Right ventricle myocardium superior (tissue), 1 donor: ENCODE measurements at places on chromosomes 12 and 14.

- no peak for DNase-seq
Observed at GRCh38 chr12:120761519-120761934, 35.9 kb downstream of the ACADS start.

- no peak for DNase-seq
Observed at GRCh38 chr14:29918981-29919380, 8.7 kb downstream of the PRKD1 start.

- no peak for DNase-seq
Observed at GRCh38 chr12:121390856-121391255, 9.1 kb upstream of the RNF34 start.

DNA sequence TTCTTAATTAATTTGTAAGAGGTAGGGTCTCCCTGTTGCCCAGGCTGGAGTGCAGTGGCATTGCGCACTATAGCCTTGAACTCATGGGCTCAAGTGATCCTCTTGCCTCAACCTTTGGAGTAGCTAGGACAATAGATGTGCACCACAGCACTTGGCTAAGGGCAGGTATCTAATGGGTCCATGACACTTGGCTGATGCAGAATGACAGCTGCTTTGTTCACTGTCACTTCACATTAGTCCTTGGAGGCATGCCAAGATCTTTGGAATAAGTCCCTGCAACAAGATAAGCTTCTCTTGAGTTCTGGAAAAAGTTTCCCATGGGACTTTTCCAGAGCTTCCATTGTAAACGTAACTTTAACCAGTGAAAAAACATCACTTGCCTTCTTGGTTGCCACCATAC, 23.4 kb downstream of the COQ6 start:
- no peak for DNase-seq

- DNase-seq = no peak
Observed at GRCh38 chr14:26939755-26940154, 341.9 kb upstream of the NOVA1 start.

DNA sequence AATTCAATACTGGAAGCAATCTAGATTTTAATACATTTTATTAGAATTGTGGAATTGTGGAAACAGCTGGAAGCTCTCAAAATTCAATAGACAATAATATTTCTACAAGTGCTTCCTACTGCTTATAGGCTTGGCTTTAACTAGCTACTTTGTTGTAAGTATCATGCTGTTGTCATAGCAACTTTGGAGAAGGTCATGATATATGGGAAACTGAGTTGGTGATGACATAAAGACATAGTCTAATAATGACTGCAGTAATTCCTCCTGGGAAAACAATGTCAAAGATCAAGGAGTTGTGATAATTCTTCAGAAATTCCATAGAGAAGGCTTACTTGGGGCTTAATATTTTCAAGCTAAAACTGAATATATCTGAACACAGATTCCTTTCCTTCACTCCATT, 266.6 kb downstream of the KIF21A start:
- DNase-seq = no peak

- DNase-seq = no peak
Observed at GRCh38 chr14:99955826-99956455, 109.3 kb upstream of the EVL start.

DNA sequence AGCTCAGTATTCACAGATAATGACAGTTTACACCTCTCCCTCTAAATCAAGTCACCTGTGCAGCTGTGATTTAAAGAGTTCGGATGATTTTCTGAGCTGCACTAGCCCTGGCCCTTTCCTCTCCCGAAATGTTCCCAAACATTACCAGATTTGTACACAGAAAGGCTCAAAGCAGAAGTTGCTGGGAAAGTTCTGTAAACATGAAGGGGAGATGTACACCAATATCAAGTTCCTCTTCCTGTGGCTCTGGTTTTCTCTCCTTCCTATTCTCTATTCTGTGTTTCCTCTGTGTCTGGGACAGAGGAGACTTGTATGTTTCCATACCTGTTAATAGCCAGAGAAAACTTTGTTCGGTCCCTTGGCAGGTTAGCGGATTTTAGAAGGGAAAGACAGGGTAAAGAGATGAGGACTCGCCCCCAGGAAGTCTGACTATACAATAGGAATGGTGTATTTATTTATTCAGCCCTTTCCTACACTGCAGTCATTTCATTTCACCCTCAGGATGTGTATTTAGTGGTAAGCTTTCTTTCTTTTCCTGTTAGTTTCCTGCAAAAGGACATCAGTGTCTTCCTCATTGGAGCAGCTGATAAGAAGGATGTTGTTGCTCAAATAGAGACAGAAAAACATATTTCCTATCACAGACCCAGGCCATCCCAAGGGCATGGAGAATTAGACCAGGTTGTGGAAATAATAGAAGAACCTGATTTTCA, 7.6 kb upstream of the NUMB start:
- DNase-seq = no peak

DNA sequence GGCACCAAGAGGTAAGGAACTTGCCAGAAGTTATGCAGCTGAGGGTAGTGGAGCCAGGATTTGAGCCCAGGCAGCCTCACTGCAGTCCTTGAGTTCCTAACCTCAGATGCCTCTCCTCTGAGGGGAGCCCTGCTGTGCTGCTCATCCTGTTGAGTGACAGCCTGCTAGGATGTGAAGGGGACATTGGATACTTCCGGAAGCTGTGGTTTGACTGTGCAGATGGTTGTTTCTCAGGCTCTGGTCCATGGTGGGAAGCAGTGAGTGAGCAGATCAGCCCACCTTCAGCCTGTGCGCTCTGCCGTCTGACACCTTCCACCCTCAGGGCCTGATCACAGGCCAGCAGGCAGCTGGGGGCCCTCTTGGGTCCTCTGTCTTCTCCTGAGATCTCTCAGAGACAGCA, 253.2 kb downstream of the CACNA1C start:
- DNase-seq = no peak

GRCh38 chr12:32298917-32299316, 100.4 kb upstream of the FGD4 start:
- DNase-seq = no peak

DNA sequence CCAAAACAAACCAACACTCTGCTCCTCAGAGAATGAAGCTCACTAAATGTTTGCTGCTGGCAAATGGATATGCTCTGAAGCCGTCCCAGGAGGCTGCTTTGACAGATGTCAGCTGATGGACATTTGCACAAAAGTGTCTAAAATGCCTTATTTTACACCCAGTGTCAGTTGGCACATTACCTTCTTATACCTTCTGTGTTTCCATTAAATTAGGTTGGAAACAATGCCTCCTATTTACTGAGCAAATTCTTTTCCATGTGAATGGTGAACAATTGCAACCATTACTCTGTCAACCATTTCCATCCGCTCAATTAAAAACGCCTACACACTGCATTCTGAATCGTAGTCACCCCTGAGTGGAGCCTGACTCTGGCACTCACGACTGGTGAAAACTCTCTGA, 1679.9 kb upstream of the FLRT2 start:
- DNase-seq = no peak

DNA sequence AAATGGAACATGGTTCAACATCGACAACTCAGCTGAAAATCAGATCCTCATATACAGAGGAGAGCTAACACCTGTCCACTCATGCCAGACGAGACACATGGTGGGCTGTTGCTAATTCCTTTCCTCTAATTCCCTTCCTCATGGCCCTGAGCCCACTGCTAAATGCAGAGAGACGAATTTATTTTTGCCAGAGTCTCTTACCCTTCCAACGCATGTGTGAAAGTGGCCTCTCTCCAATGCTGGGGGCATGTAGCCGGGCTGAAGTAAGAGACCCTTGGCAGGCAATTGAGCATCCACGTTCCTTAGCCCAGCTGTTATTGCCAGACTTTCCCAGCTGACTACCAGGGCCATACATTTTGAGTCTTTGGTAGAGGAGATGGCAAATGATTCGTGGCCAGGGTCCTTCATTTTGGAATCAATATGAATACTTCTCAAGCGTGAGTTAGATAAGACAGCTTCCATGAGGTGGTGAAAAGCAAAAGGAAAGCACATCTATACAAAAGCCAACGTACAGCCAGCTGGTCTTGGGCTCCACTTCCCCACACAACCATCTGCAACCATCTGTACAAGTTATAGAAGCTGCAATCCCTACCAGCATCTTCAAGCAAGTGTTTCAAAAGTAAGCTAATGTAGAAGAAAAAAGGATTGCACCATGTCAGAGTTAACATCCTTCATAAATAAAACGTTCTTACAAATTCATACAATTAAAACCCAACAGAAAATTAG, 28.6 kb downstream of the CORO1C start:
- DNase-seq = no peak

DNA sequence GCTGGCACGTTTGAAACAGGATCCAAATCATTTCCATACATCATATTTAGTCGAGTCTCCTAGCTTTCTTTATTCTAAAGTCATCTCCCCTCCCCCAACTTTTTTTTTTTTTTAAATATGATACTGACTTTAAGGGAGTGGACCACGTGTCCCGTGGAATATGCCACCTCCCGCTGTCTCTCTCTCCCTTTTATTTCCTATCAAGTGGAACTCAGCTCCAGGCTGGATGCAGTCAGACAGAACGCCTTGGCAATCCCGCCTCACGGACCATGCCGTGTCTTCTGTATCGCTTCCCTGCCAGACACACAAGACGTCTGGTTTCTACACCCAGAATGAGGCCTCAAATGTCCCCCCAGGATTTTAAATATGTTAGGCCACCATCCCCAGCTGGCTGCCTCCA, 21.2 kb downstream of the BCL7A start:
- no peak for DNase-seq

- DNase-seq = no peak
Observed at GRCh38 chr12:30095511-30095910, 311.8 kb upstream of the TMTC1 start.

DNA sequence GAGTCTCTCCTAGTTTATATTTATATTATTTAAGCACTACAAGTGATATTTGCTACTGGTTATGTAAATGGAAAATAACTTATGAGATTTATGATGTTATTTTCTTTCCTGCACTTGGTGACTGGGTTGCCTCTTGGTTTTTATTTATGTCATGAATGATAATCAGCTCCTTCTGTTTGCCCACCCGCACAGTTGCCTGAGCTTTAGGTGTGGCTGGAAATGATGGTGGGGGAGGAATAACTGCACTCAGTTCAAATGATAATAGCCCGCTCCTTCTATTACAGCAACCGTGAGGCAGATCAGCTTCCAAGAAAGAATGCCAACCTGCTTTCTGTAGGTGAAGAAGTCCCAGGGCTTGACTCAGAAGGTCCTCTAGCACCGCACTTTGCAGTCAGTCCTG, 190.2 kb upstream of the CAND1 start:
- no peak for DNase-seq

- no peak for DNase-seq
Observed at GRCh38 chr14:89283327-89284060, 133.5 kb downstream of the FOXN3 start.

DNA sequence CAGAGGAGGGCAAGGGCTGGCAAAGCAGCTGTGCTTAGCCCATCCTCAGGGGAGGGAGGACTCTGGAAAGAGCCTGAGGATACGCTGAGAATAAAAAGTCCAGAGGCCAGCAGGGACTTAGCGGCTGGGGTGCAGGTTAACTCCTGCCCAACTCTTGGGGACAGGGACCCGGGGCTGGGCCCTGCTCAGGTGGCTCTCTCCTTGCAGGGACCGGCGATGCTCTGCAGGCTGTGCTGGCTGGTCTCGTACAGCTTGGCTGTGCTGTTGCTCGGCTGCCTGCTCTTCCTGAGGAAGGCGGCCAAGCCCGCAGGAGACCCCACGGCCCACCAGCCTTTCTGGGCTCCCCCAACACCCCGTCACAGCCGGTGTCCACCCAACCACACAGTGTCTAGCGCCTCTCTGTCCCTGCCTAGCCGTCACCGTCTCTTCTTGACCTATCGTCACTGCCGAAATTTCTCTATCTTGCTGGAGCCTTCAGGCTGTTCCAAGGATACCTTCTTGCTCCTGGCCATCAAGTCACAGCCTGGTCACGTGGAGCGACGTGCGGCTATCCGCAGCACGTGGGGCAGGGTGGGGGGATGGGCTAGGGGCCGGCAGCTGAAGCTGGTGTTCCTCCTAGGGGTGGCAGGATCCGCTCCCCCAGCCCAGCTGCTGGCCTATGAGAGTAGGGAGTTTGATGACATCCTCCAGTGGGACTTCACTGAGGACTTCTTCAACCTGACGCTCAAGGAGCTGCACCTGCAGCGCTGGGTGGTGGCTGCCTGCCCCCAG, 2.8 kb downstream of the B3GNT4 start:
- DNase-seq = no peak

GRCh38 chr12:25811656-25812126, 146.8 kb upstream of the RASSF8 start:
- DNase-seq = no peak

DNA sequence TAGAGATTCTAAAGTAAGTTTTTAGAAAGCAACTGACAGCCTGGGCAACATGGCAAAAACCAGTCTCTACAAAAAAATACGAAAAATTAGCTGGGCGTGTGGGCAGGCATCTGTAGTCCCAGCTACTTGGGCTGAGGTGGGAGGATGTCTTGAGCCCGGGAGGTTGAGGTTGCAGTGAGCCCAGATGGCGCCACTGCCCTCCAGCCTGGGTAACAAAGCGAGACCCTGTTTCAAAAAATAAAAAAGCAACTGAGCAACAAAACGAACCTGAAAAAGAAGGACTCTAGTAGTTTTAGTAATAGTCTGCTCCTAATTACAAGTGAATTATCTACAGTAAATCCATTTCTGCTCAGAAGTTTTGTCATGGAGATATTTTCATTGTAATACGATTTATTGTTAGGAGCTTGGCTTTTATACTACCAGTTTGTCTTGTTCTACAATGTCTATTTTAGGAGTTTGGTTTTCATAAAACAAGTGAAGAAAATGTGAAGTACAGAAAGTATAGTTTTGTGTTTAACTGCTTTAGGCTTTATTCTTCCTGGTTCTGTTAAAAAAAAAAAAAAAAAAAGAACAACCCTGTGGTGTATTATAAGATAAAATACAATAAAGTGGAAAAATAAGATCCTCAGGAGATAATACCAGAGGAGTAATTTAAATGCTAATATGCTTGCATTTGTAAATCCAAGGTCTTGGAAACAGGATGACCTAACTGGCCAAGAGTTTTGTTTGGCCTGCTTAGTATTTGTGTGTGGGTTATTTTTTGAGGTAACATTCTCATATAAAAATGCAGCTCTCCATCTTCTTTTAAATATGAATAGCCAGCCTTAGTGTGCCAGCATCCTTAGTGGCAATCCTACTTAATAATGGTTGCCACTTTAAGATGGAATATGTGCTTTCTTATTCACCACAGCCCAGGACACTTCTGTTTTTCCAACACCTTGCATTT, 2.8 kb downstream of the TMX1 start:
- DNase-seq = no peak
